ENCODE measurements at places on chromosomes 16 and 17.

DNA sequence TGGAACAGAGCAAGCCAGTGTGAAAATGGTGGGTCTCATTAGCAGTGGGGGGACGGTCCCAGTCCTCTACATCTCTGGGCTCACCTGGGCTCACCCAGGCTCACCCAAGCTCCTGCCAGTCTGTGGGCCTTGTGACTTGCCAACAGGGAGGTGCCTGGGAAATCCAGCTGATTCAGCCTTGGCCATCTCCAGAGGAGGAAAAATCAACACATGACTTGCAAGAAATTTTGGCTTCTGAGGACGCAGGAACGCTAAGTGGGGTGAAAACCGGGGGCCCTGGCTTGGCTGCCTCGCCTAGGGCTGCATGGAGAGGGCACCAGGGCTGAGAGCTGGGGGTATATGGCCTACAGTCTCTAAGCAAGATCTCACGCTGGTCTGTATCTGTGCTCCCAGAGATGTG is 47.7 kb downstream of the VAC14 start:
- DNase-seq = no peak

DNA sequence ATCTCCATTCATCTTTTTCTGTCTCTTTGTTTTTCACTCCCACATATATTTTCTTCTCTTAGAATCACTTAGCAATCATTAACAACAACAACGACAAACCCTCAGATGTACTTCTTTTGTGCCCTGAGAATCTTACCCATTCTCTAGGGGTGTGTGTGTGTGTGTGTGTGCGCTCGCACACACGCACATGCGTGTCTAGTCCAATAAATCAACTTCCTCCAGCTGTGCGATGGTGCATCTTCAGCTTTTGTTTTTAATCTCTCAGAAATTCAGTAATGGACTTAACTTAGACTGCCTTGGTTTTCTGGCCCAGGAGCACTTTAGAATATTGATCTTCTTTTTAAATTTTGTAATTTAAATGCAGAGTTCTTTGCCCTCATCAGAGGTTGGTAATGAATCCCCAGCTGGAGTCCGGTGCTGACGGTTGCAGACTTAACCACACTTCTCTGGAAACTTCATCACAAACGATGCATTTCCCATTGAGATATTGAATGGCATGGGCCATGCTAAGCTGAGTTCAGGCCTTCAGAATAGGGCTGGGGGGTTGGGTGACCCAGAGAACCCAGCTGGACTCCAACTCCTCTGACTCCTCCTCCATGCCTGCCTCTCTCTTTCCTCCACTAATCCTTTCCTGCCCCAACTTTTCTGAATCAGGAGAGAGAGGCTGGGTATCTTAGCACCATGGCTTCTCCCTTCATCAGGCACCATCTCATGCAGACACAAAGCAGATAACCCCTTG is 193.9 kb downstream of the ZNF18 start:
- no peak for DNase-seq

- no peak for DNase-seq
Measured at GRCh38 chr16:50747207-50747956, 5.5 kb downstream of the CYLD start.

DNA sequence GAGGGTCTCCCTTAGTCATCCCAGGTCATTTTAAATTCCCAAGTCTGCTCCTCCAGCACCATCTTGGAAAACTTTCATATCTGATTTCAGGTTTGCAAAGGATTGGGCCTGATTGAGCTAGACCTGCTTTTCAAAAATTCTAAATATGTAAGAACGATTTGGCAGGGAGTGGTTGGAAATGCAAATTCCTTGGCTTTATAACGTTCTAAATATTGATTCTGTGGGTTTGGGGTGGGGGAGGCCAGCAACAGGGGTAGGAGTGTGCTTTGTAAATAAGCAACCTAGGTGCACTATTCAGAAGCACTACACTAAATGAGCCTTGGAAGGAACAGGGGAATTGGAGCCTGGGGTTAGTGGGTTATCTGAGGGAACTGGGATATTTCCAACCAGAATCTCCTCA is 47.9 kb downstream of the TMEM114 start:
- DNase-seq = no peak

GRCh38 chr16:72474501-72475123 is 302.7 kb upstream of the PMFBP1 start:
- no peak for DNase-seq

Measured in right hindlimb (tissue), 1 donor.